ENCODE measurements at places on chromosomes 1 and 21. TPM values are rescaled to one million over a fixed set of nuclear protein-coding genes. Genes with fewer than 3 reads are reported as not detected.
A peak's percentile ranks its signal among the peaks of the same experiment; 100 is the strongest.

Gene RLF
- 11.7 TPM for total RNA-seq

Gene UBXN10
- 0.37 TPM for total RNA-seq

Gene ZMYND12
- 0.83 TPM for total RNA-seq

Gene NBPF11
- 13.7 TPM for total RNA-seq

DNA sequence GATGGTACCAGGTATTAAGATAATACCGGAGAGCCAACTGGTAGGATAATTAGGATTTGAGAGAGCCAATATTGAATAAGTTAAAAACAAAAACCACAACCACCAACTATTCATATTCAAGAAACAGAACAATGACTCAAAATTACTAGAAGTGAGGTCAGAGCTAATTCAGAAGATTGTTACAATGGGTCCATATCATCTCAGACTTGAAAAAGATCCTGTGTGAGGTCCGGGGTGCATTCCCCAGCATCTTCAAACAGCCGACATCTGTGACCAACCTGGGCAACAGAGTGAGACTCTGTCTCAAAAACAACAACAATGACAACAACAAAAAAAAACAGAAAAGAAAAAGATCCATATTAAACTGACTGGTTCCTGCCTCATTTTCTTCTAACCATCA, 18.6 kb downstream of the AK2 start:
- DNase-seq = no peak

DNA sequence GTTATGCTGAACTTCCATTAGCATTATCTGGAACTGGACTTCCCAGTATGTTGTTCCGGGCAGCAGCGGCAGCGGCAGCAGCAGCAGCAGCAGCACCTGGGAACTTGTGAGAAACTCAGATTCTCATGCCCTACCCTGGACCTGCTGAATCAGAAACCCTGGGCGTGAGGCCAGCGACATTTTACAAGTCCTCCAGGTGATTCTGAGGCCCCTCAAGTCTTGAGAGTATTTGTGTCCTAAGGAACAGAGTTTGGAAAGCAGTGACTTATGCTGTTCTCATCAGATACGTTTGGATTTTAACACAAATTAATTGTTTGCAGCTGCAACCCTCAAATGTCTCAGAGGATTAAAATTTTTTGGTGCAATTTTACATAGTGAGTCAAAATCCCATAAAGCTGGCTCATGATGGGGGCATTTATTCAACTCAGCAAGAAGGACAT, 157.2 kb upstream of the KAZN start:
- DNase-seq = no peak

GRCh38 chr1:14725695-14726094, 127.2 kb downstream of the KAZN start:
- DNase-seq = no peak

- no peak for DNase-seq
Observed at GRCh38 chr1:151807131-151807530, 1.9 kb upstream of the LINGO4 start.

DNA sequence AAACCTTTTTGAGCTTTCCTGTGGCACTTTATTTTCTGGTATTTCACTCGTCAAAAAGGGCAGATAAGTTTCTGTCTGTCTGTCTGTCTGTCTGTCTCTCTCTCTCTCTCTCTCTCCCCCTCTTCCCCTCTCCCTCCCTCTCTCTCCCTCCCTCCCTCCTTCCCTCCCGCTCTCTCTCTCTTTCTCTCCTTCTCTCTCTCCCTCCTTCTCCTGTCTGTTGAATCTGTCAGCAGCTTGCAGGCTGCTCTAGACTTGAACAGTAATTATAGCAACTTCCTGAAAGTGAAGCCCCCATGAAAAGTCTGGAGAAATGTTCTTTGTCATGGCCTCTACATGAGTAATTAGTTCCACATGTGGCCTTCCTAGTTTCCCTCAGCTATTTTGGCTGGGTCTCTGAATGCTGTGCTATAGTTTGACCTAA, 275.2 kb upstream of the C1orf105 start:
- DNase-seq = no peak

DNA sequence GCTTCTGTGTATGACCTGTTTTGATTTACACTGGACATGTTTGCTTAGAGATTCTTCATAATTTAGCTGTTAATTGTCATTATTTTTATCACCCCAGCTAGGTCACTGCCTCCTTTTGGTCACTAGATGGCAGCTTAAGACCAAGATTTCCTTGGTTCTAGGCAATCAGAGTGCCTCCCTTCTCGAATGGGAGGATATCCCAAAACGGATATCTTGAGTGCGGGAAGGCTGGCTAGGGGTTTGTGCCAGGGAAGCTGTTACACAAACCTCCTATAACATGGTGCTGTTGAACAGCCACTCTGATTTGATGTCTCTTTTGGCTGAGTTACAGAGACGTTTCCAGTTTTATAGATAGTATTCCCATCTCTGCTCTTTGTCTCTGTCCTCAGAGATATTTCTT, 283.5 kb downstream of the S1PR1 start:
- DNase-seq = peak; percentile 2

DNA sequence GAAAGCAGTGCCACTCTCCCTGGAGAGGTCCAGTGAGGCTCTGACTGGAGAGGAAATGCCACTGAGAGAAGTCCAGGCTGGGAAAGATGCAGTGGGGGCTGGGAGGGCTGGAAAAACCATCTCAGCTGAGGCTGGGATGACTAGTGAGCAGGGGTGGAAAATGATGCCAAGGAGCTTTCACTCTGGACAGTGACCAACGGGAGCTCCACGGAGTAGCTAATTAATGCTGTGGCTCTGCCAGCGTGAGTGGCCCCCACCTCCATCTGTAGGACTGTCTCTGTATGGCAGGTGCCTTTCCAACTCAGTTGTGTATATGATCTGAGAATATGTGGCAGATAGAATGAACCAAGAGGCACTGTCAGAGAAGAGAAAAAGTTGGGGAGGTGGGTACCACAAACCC, 86.7 kb downstream of the DDX20 start:
- DNase-seq = no peak

DNA sequence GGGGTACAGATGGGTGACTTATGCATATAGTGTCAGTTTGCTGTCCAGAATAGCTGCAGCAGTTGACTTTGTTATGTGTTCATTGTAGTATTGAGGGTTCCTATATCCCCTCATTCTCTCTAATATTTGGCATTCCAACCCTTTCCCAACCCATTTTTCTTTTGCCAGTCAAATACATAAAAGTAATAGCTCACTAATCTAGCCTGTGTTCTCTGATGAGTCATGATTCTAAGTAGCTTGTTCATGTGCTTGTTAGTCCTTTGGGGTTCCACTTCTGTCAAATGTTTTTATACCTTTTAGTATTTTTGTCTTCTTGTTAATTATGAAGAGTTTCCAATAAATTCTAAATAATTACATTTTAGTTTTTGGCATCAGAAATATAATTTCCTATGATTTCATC, 99.2 kb upstream of the MROH9 start:
- DNase-seq = no peak

- no peak for DNase-seq
Observed at GRCh38 chr1:42734201-42735035, 5.6 kb downstream of the CLDN19 start.

All from Calu3 (cell line).